ENCODE measurements at places on chromosomes 11 and 22.

DNA sequence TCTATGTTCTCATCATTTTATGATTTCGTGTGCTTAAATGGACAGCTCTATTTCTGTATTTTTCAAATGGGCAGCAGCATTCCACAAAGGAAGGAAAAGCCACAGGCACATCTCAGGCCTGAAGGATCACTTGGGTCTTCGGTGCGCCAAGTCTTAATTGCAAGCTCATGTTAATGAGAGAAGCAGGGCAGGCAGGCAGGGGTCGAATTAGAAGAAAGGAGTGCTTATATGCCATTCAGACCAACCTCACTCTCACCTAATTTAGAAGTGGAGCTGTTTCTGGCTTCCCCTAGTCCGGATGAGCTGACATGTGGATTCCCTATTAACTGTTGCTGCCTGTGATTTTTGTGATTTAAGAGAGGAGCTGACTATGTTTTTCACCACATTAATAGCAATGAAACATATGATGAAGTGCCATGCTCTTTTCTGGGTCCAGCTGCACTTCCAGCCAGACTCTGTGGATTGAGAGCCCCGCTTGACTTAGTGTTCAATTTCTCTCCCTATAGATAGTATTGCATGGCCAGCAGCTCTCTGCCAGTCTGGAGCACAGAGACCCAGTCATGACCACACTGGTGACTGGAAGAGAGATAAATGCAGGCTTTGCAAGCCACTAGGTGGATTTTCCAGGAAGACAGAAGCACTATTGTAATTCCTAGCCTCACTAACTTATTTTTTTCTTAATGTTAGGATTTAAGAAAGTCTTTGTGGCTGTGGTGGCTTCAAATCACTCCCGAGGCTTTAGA, 373.9 kb upstream of the FAT3 start:
- DNase-seq: no peak

- DNase-seq: no peak
Measured at GRCh38 chr11:827146-827896, 398 bp upstream of the CRACR2B start.

- DNase-seq: no peak
Measured at GRCh38 chr11:74992852-74993251, 4.1 kb downstream of the NEU3 start.

DNA sequence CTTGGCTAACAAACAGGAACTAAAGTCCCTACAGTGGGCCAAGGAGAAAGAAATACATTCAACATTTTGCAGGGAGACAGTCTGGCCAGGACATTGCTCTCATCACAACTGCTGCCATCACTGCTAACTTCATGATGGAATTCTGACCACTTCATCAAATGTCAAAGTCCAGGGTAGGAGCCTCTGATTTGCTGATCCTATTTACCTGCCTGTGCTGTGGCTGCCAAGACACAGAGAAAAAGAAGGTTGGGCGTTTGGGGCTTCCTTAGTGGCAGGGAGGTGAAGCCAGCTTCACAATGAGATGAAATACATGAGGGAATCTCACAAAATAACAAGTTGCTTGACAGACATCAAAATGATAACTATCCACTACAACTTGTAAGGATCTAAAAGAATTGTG, 343.9 kb upstream of the CADM1 start:
- no peak for DNase-seq

GRCh38 chr11:11347592-11347991, 5.5 kb downstream of the CSNK2A3 start:
- no peak for DNase-seq

- peak; percentile 14 for DNase-seq
Measured at GRCh38 chr22:20750461-20751184, 23.3 kb upstream of the SERPIND1 start.

GRCh38 chr11:77085652-77086051, 17.0 kb upstream of the OMP start:
- no peak for DNase-seq

- no peak for DNase-seq
Measured at GRCh38 chr11:42901084-42901483, 410.7 kb upstream of the API5 start.

GRCh38 chr11:107991868-107992414, 16.8 kb upstream of the CUL5 start:
- no peak for DNase-seq

DNA sequence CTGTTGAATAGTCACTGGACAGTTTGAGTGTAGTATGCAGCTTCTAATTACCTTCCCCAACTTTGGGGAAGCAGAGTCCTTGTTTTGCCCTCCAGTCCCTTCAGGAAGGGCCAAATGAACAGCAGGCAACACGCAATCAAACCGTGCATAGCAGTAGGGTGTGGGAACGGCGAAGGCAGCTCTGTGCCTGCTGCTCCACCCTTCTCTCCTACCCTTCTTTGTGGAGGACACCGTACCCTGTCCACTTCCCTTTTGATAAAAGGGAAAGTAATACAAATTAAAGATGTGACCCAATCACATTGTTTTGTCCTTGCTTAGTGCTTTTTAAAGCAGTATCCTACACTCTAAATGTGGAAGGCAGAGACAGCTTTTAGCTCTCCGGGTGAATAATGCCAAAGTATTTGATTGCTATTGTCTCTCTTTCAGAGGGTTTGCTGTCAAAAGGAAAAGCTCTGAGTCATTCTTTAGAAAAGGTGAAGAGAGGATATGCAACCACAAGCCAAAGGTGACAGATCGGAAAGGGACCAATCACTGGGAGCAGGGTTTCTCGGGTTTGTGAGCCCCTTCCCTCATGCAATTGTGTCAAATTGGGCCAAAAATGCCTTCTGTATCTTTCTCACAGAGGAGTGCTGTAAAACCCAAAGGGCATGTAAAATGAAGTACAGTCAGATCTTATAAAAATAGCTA, 407.3 kb upstream of the CCDC90B start:
- no peak for DNase-seq

DNA sequence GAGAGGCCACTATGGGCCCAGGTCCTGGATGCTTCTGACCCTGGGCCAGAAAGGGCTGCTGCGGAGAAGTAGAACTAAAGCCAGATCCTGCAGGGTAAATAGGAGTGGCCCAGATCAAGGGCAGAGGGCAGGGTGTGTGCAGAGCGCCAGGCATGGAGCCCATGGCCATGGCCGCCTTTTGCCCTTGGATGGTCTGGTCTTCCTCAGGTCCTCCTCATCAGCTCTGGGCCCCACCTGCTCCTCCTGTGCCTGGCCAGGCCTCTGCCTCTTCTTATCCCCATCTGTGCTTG, 277.6 kb downstream of the BRD1 start:
- no peak for DNase-seq

All from stimulated activated CD8-positive, alpha-beta memory T cell treated with anti-CD3 and anti-CD28 coated beads, Interleukin-15, amount 100 ng/mL, for 48 hours (primary cell).